ENCODE measurements at places on chromosomes 6 and 20.

GRCh38 chr20:39534846-39535245 lies 572.7 kb downstream of the DHX35 start:
- no peak for DNase-seq

DNA sequence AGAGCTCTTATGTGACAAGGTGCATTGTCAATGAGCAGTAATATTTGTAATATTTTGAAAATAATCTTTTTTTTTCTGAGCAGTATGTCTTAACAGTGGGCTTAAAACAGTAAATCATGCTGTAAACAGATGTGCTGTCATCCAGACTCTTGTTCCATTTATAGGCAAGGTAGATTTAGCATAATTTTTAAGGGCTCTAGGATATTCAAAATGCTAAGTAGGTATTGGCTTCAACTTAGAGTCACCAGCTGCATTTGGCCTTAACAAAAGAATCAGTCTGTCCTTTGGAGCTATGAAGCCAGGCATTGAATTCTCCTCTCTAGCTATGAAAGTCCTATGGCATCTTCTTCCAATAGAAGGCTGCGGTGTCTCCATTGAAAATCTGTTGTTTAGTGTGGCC lies 63.7 kb downstream of the ME1 start:
- no peak for DNase-seq

GRCh38 chr6:1226277-1227099 lies 85.4 kb upstream of the FOXQ1 start:
- no peak for DNase-seq

DNA sequence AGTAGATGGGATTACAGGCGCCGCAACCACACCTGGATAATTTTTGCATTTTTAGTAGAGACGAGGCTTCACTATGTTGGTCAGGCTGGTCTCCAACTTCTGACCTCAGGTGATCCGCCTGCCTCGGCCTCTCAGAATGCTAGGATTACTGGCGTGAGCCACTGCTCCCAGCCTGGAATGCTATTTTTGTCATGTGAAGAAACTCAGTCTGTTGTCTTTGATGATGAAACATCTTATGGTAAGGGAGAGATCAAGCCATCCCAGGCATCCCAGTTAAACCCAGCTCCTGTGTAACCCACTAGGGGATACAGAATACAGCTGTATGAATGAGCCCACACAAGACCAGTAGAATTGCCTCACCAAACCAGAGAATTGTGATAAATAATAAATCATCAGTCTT lies 83.6 kb upstream of the RBM24 start:
- DNase-seq = no peak

All from inflammatory macrophage (primary cell).